ENCODE measurements at places on chromosomes 5 and 9. TPM values are rescaled to one million over a fixed set of nuclear protein-coding genes. Genes with fewer than 3 reads are reported as not detected.

BSPRY gene
- not detected for total RNA-seq

NUDT2 gene
- 19.3 TPM for total RNA-seq

SLC35A4 gene
- total RNA-seq = 24.8 TPM

IRGM gene
- not detected for total RNA-seq

FBP1 gene
- total RNA-seq = 0.96 TPM

All from MG63 (cell line).